ENCODE measurements at places on chromosomes 7 and 10.

DNA sequence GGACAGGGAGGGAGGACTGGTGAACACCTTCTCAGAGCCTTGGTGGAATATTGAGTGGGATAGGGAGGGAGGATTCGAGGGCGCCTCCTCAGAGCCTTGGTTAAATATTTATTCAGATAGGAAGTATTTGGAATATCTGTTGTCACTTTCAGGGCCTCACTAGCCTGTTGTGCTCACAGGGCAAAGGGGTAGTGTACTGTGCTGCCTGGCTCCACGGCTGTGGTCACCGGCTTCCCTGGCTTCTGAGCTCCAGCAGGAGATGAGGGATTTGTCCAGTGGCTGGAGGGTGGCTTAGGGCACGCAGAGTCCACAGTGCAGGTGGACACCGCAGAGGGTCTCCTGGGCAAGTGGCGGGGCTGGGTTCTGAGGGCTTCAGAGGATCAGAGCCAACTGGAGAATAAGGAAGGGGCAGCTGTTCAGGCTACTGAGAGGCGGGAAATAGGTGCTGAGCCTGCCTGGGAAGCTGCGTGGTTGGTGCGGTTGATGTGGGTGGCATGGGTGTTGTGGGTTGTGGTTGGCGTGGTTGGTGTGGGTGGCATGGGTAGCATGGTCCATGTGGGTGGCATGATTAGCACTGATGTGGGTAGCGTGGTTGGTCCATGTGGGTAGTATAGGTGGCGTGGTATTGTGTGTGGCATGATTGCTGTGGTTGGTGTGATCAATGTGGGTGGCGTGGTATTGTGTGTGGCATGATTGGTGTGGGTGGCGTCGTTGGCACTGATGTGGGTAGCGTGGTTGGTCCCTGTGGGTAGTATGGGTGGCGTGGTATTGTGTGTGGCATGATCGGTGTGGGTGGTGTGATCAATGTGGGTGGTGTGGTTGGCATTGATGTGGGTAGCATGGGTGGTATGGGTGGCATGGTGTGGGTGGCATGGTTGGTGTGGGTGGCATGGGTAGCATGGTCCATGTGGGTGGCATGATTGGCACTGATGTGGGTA lies 16.7 kb downstream of the INPP5A start:
- DNase-seq, result no peak

- no peak for DNase-seq
Measured at GRCh38 chr10:14782691-14783363, 8.1 kb upstream of the FAM107B start.

DNA sequence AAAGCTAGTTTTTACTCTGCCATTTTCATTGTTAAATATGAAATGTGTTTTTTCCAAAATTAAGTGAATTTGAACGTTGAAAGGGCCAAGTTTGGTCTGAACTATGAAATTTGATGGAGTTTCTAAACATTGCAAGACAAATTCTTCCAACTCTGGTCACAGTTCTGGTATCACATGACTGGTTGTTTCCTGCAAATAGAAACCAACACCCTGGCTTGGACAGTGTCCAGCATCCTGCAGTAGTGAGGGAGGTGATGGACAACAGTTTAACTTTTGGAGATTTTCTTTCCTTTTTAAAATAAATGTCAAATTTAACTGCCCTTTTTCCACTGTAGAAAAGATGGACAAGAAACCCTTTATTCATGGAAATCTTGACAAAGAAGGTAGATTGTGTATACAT lies 54.8 kb upstream of the AGBL3 start:
- DNase-seq, result no peak

- DNase-seq, result no peak
Measured at GRCh38 chr10:123796736-123797135, 94.9 kb downstream of the CPXM2 start.

GRCh38 chr10:60258429-60258797 lies 131.3 kb downstream of the ANK3 start:
- DNase-seq, result no peak

- DNase-seq, result no peak
Measured at GRCh38 chr10:32318476-32318896, 28.5 kb downstream of the EPC1 start.

DNA sequence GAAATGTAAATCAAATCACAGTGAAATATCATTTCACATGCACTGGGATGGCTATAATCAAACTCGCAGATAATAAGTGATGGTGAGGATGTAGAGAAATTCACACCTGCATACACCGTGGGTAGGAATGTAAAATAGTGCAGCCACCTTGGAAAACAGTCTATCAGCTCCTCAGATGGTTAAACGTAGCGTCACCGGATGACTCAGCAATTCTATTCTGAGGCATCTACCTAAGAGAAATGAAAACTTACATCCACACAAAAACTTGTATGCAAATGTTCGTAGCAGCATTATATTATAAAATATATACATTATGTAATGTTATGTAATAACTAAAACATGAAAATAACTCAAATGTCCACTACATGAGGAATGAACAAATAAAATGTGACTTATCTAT lies 38.9 kb downstream of the SH3PXD2A start:
- no peak for DNase-seq

- no peak for DNase-seq
Measured at GRCh38 chr10:132632851-132633684, 95.5 kb downstream of the INPP5A start.

- no peak for DNase-seq
Measured at GRCh38 chr7:84744385-84744784, 442.5 kb downstream of the SEMA3D start.

- DNase-seq, result no peak
Measured at GRCh38 chr7:151537818-151538561, 18.3 kb upstream of the RHEB start.

GRCh38 chr7:125278318-125278717 lies 348.7 kb upstream of the POT1 start:
- no peak for DNase-seq

GRCh38 chr7:147509035-147509501 lies 1081.5 kb upstream of the C7orf33 start:
- DNase-seq, result no peak

DNA sequence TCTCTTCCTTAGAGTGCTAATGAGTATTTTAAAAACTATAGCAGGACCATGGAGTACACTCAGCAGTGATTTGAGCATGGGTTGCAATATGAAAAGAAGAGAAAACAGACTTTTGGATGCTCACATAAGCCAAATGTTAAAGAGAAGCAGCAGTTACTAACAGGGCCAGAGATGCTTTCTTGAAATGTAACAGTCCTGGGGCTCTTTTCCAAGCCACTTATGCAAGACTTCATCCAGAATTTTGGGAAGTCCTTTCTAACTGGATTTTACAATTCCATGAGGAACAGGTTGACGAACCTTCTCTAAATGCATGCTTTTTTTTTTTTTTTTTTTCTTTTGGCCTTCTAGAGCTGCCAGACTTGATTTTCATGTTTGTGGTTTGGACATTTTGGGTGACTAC lies 282.0 kb downstream of the SEC23IP start:
- no peak for DNase-seq

DNA sequence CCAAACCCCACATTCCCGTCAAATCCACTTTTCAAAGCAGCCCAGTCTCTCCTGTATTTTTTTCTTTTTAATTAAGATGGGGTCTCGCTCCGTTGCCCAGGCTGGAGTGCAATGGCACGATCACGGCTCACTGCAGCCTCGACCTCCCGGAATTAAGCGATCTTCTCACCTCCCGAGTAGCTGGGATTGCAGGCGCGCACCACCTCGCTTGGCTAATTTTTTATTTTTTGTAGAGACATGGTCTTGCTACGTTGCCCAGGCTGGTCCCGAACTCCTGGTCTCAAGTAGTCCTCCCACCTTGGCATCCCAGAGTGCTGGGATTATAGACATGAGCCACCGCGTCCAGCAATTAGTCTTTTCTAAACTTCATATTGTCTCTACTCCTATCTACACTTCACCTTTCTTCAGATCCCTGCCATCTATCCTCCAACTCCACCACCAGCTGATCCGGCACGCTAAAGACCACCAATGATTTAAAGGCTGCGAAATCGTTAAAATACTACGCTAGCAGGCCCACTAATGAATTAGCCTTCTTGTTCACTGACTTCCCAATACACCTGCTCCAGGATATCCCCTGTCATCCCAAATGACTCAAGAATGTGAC lies 525 bp upstream of the CHUK start:
- DNase-seq, result no peak

DNA sequence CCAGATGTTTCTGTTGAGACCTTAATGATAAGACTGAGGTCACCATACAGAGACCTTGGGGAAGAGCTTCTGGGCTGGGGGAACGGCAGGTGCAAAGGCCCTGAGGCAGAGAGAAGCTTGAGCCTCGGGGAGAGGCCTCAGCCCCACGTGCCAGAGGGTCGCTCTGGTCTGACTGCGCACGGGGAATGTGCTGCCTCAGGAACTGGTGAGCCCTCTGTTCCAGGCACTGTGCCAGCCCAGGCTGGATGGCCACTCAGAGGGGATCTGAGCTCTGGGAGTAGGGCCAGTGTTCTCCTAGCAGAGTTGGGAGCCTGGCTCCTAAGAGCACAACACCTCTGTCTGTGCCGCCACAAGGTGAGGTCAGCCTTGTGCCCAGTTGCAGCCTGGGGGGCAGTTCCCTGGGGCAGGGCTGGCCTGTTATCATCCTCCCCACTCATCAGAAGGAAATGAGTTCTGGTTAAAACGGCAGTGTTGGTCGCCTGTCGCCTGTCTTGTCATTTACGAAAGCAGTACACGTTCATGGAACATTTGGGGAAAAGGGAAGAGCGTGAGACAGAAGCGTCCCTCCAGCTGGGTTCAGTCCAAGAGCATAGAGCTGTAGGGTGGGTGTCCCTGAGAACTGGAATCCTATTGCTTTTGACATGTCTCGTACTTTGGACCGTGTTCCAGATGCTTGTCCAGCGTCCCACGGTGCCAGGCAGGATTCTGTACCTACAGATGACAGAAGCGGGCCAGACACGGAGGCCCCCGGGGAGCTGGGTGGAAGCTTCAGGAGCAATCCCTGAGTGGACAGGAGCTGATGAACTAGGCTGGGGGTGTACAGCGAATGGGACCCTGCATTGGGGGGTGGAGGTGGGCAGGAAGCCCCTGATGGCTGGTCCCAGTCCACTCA lies 4.3 kb downstream of the TTYH3 start:
- DNase-seq, result no peak

- DNase-seq, result no peak
Measured at GRCh38 chr10:86105181-86105580, 261.4 kb downstream of the GRID1 start.

GRCh38 chr7:139773371-139773770 lies 4.4 kb downstream of the HIPK2 start:
- DNase-seq, result no peak

- no peak for DNase-seq
Measured at GRCh38 chr7:134395604-134396003, 63.3 kb downstream of the AKR1B1 start.

- DNase-seq, result no peak
Measured at GRCh38 chr10:44306147-44306710, 78.7 kb downstream of the CXCL12 start.
